ENCODE measurements at places on chromosomes 7 and 10.

DNA sequence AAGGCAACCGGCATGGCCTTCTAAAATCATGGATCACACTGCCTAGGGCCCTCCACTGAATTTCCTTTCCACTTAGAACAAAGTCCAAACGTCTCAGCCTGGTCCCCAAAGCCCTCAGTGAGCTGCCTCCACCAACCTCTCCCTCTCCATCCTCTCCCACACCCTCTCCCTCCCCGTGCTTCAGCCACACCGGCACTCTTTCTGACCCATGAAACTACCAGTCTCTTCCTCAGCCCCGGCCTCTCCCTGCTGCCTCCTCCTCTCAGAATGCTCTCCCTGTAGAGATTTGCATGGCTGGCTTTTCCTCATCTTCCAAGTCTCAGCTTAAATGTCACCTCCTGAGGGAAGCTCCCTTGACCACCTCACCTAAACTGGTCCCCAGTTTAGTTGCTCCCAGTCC, 219.0 kb upstream of the ZMIZ1 start:
- DNase-seq, result no peak

DNA sequence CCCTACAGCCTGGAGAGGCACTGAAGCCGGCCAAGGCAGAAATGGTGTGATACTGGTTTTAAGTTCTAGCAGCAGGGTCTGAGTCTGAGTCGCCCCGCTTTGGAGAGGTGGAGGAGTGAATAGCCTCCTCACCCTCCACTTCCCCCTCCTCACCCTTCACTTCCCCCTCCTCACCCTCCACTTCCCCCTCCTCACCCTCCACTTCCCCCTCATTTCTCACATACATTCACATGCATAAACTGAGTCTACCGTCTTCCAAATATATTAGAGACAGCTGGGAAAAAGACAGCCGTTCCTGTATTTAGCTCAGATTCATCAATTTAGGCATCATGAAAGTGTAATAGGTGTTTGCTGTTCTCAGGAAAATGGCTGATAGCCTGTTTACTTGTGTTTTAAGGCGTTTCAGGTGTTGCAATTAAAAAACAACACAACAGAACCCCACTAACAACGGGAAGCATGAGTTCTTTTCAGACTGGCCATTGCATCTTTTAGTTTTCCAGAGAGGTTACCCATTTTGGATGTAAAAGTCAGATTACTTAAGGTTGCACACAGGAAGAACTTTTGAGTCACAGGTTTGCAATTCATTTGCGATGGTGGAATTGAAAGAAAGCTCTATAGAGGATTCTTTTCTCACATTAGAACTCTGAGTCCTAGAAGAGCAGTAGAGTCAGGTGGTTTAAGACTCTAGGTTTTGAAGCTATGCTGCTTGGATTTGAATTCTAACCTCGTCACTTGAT, 861 bp downstream of the NRBF2 start:
- DNase-seq, result no peak

DNA sequence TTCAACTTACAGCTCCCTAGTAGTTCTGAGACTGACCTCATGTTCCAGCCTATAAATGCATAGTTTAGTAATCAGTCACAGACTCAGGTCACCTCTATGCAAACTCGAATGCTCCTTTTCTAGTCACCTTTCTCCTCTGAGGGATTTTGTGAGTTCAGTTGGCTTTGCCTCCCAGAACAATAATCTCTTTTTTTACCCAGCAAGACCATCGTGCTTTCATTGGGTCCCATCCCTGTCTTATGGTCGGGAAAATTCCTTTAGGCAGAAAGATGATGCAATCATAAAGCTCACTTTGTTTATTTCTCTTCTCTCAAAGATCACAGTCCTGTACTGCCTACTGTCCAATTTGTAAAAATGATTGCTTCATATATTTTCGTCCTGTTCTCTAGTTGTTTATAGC, 38.4 kb downstream of the TWIST1 start:
- DNase-seq, result no peak

- DNase-seq, result no peak
Observed at GRCh38 chr10:132982301-132982989, 40.1 kb upstream of the CFAP46 start.

DNA sequence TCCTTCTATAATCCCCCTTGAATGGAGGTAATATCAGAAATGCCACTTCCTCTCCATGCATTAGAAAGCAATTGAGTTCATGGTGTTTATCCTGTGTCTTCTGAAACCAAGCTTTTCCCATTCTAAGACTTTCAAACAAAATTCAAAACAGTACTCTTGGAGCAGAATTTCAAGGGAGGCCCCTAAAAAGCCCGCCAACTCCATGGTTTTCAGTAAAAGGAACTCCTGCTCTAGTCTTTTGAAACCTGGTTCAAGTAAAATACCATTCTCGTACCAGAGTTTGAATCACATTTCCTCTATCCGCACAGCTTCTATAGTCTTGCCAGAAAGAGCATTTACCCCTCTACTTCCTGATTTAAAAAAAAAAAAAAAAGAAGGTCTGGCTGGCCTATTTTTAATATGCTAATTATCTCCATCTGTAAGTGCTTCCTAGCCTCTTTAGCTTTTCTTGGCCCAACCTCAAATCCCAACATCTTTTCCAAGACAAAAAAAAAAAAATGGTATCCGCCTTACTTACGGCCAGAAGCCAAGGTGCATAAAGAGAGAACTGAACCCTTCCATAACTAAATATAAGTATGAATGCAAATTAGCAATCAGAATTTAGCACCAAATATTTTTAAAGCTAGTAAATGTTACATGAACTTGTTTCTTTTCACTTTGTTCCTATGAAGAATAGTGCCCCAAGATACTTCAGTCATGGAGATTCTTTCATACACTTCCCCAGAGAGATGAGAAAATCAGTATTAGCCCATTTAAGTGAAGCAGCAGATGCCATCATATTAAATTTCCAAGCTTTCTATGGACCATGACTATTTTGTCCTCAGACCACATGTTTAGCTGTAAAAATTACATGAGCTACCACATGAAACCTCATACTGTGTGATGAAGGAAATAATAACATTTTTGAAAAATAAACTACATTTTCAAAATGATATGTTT, 199.9 kb upstream of the FAM3C start:
- DNase-seq, result no peak

DNA sequence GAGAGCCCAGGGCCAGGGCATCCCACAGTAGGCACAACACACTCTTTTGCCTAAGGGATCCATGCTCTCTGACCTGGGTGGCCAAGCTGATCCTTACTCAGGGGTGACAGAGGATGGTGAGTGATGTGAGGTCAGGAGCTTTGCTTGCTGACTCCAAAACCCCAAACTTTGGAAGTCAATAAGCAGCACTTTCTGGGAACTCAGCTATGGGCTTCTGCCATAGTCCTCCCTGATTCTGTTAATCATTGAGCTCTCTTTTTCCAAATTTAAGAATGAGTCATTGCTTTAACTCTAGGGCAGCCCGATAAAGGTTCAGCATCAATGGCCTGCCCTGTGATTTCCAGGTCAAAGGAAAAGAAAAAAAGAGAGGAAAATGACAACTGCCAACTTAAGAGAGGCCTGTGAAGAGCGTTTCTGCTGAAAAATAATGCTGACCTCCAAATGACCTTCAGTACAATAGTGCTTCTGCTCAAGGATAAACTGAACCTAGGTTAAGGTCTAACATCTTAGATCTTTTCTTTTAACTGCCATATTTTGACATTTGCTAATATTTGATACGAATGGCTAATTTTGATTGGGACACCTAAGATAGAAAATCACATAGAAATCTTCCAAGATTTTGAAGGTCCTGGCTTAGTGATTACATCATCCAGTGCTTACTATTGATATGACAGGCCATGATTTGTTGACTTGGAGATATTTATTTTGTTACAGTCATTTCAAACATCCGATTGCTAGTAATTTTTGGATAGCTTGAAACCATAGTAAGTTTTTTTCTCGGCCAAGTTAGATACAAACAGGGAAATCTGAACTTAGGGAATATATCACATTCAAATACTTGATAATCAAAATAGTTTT, 20.8 kb upstream of the RELN start:
- DNase-seq, result no peak

- no peak for DNase-seq
Observed at GRCh38 chr7:151179946-151180345, 7.1 kb downstream of the ASB10 start.

GRCh38 chr7:101243646-101244374, 1.1 kb downstream of the FIS1 start:
- DNase-seq, result no peak

- DNase-seq, result no peak
Observed at GRCh38 chr7:116576350-116577319, 51.8 kb downstream of the CAV1 start.

GRCh38 chr7:108078691-108079090, 51.5 kb downstream of the LAMB4 start:
- DNase-seq, result no peak

DNA sequence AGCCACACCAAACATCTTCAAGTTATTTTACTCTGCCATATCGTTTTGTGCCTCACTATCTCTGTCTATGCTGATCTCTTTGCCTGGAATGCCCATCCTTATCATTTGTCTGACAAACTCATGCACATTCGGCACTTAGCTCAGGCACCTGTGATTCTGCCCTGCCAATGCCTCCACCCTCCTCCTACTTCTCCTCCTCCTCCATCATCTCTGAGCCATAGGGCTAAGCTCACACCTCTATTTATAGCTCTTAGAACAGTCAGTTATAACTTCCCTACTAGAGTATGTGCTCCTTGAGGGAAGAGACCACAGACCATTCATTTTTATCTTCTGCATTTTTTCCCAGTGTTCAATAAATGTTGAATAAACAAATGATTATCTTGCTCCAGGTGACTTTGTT, 51.2 kb upstream of the CDK13 start:
- no peak for DNase-seq

DNA sequence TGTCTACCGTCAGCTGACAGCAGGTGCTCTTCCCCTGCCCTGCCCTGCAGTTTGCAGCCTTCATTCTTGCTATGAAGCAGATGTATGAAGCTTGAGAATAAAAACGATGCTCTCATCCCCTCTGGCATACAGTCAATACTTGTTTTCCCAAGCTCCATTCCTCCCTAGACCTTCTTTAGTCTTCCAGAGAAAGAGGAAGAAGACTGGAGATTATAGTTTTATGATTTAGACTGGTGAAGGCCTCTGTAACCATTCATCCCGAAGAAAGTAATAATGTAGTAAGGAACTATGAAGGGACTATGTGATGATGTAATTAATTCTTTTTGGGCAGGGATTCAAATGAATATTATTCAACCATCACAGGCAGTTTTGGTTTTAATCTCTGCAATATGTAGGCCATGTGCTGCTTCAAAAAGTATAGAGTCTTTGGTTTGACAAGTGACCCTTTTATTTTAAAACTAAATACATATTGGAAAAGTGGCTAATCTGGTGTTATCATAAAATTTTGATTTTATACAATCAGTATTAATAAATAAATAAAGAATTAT, 242.4 kb upstream of the KIAA1217 start:
- DNase-seq, result no peak

GRCh38 chr7:152760854-152761748, 1.5 kb downstream of the ACTR3B start:
- DNase-seq, result no peak

DNA sequence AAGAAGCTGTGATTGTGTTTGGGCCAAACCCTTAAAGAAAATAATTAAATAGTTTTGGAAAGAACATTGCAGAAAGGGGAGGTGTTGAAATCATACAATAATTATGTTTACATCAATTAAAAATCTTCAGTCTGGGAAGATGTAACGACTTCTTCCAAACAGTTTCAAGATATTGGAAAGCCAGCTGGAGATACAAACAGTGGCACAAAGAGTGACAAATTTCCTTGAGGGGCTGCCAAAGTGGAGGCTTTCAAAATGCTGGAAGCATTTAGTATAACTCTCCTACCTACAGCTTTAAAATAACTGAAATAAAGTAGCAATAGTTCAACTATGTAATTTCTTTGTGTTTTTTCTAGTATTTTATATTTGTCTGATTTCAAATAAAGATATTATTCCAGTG, 405.0 kb downstream of the DNAJB9 start:
- no peak for DNase-seq

DNA sequence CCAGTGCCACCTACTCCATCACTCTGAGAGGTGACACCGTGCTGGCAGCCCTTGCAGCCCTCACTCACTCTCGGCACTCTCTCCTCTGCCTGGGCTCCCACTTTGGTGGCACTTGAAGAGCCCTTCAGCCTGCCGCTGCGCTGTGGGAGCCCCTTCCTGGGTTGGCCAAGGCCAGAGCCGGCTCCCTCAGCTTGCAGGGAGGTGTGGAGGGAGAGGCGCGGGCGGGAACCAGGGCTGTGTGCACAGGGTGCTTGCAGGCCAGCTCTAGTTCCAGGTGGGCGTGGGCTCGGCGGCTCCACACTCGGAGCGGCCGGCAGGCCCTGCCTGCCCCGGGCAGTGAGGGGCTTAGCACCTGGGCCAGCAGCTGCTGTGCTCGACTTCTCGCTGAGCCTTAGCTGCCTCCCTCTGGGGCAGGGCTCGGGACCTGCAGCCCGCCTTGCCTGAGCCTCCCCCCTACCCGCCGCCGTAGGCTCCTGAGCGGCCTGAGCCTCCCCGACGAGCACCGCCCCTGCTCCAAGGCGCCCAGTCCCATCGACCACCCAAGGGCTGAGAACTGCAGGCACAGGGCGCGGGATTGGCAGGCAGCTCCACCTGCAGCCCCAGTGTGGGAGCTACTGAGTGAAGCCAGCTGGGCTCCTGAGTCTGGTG, 48.7 kb upstream of the SLC35G1 start:
- DNase-seq, result no peak

- DNase-seq, result no peak
Observed at GRCh38 chr10:46239247-46239646, 47.5 kb upstream of the ANTXRL start.

- no peak for DNase-seq
Observed at GRCh38 chr7:19519443-19520021, 189.3 kb downstream of the POLR1F start.
